Daoy (cell line): ENCODE measurements at places on chromosomes 6 and 20. TPM values are rescaled to one million over a fixed set of nuclear protein-coding genes. Genes with fewer than 3 reads are reported as not detected.
A peak's percentile ranks its signal among the peaks of the same experiment; 100 is the strongest.

Gene KIF6
- total RNA-seq: 0.11 and 4.7 TPM in 2 replicates

- DNase-seq: peak; percentile 41
Measured at GRCh38 chr20:49310705-49311104, 32.8 kb upstream of the ZNFX1 start.

DNA sequence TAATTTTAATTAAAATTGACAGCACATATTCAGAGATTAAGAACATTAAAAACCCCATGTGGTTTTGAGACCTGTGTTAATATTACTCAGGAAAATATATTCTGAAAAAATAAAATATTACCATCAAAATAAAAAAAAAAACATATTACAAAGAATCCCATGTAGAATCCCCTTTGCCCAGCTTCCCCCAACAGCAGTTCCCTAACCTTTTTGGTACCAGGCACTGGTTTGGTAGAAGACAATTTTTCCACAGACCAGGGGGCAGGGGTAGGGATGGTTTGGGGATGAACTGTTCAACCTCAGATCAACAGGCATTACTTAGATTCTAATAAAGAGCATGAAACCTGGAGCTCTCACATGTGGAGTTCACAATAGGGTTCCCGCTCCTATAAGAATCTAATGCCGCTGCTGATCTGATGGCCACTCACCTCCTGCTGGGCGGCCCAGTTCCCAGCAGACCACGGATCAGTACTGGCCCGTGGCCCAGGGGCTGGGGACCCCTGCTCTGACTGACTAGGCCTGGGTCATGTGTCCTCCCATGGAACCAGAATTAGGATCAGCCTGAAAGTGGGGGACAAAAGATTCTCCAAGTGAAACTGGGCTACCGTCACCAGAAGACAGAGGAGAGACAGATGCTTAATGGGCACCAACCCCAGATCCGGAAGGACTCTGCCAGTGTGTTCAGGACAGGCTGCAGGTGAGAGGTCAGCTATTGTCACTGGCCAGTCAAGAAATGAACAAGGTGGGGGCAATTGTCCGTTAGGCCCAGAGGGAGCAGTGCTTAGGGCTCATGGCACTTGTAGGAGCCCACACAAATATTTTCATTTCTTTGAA lies 235.5 kb downstream of the PREX1 start:
- no peak for DNase-seq

Gene PLA2G7
- not detected in 2 replicates for total RNA-seq

DNA sequence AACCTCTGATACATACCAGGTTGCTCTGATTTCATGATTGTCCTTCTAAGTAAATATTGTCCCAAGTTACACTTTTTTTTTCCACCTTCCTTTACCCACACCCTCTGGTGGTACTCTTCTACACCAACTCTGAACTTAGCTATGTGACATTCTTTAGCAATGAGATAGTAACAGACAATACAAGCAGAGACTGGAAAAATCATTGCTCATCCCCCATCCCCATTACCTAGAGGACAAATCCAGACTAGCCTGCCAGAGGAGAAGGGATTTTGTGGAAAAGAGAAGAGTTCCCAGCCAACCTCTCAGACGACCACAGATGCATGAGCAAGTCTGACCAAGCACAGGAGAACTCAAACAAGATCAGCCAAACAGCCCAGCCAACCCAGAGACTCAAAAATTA lies 32.8 kb upstream of the TFAP2B start:
- DNase-seq: no peak

GRCh38 chr6:156779206-156780094 lies 2.3 kb downstream of the ARID1B start:
- peak; percentile 59 for DNase-seq

DNA sequence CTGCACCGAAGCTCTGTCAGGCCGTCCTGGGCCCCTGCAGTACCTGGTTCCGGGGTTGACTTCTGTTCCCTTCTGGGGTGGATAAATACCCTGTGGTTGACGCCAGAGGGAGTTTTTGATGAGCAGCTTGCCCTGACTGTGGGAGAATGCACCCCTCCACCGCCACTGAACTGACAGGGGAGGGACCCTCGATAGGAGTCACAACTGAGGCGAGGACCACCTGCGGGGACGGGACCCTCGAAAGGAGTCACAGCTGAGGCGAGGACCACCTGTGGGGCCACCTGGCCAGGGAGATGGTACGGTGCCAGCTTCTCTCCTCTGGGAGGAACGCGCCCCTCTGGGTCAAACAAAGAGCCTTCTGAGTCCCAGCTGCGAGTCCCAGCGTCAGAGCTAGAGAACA lies 100.1 kb upstream of the FRMD1 start:
- DNase-seq: no peak

DNA sequence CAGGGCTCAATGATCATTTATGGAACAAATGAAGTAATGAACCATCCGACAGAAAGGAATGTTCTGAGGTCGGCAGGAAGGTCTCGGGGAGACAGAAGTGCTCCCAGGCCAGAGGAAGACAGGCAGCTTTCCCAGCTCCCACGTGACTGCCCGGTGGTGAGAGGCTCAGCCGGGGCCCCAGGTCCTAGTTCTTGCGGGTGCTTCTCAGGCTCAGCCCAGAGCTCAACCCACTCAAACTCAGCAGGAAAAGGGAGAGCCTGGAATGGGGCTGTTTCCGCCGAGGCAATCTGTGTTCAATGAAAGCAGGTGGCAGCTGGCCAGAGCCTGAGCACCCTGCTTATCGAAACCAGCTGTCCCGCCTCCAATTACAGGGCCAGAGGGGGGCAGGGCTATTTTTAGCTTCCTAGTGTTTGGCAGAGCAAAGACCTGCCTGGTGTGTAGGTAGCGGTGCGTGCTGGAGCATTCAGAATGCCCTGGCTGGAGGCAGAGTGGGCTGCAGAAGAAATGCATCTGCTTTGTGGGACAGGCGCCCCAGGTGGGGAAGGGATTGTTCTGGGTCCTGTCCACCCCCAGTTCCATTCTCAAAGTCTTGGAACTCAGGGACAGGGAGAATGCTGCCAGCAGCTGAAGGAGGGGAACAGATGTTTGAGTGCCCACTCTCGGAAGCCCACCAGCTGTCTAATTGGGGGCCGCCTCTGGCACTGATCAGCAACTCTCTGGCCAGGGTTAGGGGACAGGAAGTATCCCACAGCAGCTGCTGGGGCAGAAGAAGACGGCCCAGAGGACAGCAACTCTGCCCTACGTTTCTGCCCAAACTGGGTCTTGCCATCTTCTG lies 145.1 kb downstream of the PREX1 start:
- peak; percentile 77 for DNase-seq

Gene MAD2L1BP
- 24.1 and 59.5 TPM in 2 replicates for total RNA-seq

GRCh38 chr20:63475209-63475608 lies 2.8 kb upstream of the KCNQ2 start:
- peak; percentile 63 for DNase-seq

- no peak for DNase-seq
Measured at GRCh38 chr6:111714416-111715270, 109.0 kb upstream of the TRAF3IP2 start.

GRCh38 chr6:76771059-76771634 lies 692.1 kb downstream of the HTR1B start:
- DNase-seq: no peak

GRCh38 chr6:129590408-129591022 lies 119.5 kb downstream of the ARHGAP18 start:
- DNase-seq: peak; percentile 64
